CD8-positive, alpha-beta T cell (primary cell): ENCODE measurements at places on chromosomes 3 and 15. TPM values are rescaled to one million over a fixed set of nuclear protein-coding genes. Genes with fewer than 3 reads are reported as not detected.

The NDUFB5 gene
- total RNA-seq = 21.0 TPM

The LINGO1 gene
- total RNA-seq = not detected

The SNTN gene
- total RNA-seq = not detected

The FAM3D gene
- not detected for total RNA-seq

The ANP32A gene
- total RNA-seq = 51.9 TPM

The CFAP100 gene
- not detected for total RNA-seq
